Vagina (tissue), 2 donors: ENCODE measurements at places on chromosomes 4 and X.

DNA sequence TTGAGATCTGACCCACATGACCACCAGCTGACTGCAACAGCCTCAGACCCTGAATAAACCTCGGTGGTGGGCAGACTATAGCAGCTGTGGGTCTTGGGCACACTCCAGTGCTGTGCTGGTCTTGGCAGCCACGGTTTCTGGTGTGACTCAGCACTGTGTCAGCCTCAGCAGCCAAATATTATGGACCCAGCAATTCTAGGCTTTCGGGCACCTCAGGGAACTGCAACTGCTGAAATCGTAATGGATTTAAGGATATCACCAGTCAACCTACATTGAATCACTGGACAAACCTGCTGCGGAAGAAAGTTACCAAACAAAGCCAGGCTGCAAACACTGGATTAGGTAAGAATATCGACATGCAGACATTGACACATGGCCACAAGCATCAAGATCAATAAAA, 10.5 kb upstream of the UBE2NL start:
- no peak for DNase-seq

GRCh38 chr4:81447566-81448229, 24.0 kb downstream of the RASGEF1B start:
- DNase-seq, result no peak

GRCh38 chr4:101184668-101185067, 162.7 kb downstream of the PPP3CA start:
- no peak for DNase-seq

GRCh38 chrX:141857479-141857878, 19.4 kb downstream of the MAGEC3 start:
- DNase-seq, result no peak

DNA sequence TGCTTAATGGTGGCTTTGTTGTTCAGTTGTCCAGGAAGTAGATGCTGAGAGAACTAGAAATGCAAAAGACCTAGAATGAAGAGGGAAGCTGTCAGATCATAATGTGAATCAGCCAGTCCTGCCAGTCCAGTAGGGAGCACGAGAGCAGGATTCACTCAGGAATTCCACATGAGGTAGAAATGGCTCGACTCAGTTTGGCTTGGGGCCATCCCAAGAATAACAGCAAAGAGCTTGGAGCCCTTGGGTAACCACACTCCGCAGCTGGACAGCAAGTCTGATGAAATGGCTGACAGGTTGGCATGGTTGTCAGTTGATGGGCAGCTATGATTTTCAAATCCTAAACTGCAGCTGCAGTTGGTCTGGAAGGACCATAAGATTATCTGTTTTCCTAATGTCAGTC, 44.5 kb upstream of the WDR1 start:
- no peak for DNase-seq

GRCh38 chr4:1109333-1109732, 4.0 kb downstream of the RNF212 start:
- DNase-seq, result no peak

DNA sequence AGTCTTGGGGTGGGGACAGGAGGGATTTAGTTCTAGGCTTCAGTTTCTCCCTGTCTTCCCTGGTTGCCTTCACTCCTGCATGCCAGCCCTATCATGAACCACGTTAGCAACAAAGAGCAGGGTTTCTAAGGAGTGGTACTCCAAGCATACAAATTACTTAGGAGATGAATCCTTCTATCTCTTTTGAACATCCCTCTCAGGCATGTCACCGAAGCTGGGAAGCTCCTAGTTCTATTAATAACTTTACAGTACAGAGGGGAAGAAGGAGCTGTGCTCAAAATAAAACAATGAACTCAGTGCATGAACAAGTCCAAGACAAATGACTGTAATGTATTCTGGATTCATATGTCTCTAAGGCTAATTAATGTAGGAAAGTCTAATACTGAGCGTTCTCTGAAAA, 450.6 kb upstream of the RASGEF1B start:
- DNase-seq, result no peak

GRCh38 chr4:94544811-94545210, 93.1 kb downstream of the PDLIM5 start:
- DNase-seq, result no peak

GRCh38 chr4:1375051-1375721, 28.2 kb downstream of the UVSSA start:
- no peak for DNase-seq

GRCh38 chr4:185730387-185730786, 81.6 kb downstream of the SORBS2 start:
- DNase-seq, result no peak

DNA sequence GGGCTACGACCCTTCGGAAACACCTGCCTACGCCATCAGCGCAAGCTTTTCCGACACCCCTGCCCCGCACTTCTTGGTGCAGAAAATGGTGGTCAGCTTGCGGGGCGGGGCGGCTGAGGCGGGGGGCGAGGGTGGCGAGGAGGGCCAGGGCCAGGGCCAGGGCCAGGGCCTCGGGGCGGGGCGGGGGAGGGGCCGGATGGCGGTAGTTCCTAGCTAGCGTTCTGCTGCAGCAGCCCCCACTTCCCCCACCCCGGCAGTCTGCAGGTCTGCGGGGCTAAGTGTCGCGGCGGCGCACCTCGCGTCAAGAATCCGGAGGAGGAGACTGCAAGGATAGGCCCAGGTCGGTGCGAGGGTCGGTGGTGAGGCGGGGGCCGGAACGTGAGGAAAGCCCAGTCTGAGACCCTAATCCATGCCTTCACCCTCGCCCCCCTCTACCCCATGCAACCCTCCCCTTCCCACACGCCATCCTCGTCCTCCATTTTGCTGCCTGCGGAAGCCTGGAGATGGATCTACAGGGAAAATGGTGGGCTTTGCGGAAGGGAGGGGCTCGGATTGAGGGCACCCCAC, 600 bp downstream of the BEX4 start:
- no peak for DNase-seq

DNA sequence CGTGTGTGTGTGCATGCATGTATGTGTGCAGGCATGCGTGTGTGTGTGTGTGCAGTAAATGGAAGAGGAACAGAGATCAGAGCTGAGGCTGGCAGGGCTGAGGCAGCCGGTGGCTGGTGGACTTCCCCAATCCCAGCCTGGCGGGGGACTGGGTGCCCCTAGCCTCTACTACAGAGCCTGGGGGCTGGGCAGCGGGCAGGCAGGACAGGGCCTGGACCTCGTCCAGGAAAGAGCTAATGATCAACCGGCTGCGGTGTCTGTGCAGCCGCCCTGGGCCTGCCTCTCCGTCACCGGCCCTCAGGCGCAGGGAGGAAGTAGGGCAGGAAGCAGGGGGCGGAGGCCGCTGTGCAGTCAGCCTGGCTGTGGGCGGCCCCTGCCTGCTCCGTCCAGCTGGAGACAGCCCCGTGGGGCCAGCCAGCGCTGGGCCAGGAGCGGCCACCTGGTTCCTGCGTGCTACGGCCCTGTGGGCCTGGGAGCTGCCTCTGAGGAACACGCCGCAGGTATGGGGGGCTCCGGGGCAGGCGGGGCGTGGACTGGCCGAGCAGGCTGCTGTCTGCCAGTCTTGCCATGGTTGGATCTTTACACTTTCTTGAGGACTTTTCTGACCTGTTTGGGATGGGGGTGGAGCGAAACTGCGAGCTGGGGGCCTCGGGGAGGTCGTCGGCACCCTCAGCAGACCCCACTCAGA, at the start of gene SH3TC1:
Gene SH3TC1 (plus strand): TSS at position 385 of the 688 bp plus-strand sequence. CDS start 5,905 bp downstream, outside the sequence.
- DNase-seq, result no peak

- no peak for DNase-seq
Observed at GRCh38 chr4:148776941-148777340, 334.7 kb upstream of the NR3C2 start.

- no peak for DNase-seq
Observed at GRCh38 chr4:144564358-144564757, 81.6 kb upstream of the HHIP start.

GRCh38 chr4:77336411-77337142, 179.6 kb downstream of the CCNG2 start:
- DNase-seq, result no peak

DNA sequence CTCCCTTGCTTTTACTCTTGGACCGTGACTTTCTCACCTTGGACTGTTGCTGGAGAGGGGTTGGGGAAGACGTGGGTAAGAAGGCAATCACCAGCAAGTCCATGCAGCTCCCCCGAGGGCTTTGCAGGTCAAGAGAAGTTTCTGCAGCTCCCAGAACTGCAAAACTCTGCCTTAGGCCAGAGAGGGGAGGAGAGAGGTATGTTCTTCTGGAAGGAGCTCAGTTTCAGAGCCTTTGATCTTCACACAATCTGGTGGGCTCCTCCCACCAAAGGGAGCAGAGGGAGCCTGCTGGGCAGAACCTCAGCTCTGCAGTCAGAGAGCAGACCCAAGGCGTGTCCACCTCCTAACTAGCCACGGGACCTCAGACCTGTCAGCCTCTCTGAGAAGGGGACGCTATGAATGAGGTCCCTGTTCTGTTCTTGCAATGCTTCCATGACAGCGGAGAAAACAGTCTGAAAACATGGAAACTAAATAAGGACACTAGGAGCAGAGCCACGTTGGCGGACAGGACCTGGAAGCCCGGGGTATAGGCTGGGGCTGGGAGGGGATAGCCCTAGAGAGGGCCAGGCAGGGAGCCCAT, 92.8 kb downstream of the EVC2 start:
- DNase-seq, result no peak

DNA sequence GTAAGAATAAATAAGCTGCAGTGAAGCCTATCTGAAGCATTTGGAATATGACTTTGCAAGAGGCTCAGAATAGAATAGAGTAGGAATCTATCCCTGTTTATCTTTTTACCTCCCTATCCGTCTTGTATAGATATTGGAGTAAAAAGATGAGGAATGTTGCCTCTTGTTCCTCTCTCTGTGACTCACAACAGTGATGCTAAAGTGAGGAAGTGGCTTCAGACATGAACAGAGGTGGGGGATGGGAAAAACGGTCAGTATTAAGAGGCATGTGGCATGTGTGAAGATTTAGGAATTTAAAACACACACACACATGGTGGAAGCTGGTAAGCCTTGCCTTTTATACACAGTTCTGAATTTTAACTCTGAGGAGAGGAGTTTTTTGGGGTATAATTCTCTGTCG, 3.8 kb upstream of the DCAF4L1 start:
- DNase-seq, result no peak

DNA sequence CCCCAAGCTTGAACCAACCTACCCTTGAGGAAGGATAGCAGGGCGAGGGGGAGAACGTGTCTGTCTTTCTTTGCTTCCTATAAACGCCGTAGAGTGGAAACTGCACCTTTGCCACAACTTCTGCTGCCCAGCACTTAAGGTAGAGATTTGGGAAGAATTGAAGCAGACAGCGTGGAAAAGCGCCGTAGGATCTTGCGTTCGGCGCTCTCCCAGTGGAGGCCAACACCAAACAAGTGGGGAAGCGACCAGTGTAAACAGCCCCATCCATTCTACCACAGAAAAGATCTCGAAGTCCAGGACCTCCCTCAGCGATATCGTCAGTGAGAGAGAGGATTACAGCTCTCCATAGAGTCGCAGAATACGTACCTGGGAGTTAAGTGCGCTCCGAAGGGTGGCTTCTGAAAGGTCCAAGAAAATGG, 3.9 kb upstream of the NKX6-1 start:
- DNase-seq, result no peak

DNA sequence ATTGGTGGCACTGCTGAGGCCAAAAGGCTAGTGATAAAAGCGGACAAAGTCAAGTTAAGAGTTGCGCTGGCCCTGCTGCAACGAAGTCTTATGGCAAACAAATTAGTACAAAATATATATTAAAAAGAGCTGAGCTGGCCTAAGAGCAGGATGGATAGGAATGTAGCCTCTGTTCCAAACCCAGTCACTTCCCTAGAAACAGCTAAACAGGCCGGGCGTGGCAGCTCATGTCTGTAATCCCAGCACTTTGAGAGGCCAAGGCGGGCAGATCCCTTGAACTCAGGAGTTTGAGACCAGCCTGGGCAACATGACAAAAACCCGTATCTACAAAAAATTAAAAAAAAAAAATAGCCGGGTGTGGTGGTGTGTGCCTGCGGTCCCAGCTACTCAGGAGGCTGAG, 32.4 kb upstream of the UGDH start:
- no peak for DNase-seq

DNA sequence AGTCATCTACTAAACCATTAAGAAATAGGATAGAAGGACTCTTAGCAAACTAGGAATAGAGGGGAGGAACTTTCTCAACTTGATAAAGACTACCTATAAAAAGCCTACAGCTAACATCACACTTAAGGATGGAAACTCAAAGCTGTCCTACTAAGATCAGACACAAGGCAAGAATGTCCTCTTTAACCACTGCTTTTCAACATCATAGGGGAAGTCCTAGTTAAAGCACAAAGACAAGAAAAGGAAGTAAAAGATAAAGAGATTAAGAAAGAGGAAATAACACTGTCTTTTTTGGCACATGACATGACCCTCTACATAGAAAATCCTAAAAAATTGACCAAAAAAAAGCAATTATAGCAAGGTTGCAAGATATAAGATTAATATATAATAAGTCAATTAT, 136.6 kb downstream of the FBXW7 start:
- DNase-seq, result no peak

- no peak for DNase-seq
Observed at GRCh38 chr4:156685308-156685707, 286.3 kb downstream of the PDGFC start.

- no peak for DNase-seq
Observed at GRCh38 chr4:120692964-120693363, 229.6 kb downstream of the PRDM5 start.

GRCh38 chrX:80022363-80023031, 7.9 kb downstream of the TBX22 start:
- DNase-seq, result no peak

- DNase-seq, result no peak
Observed at GRCh38 chr4:73170518-73171198, 87.9 kb downstream of the ANKRD17 start.

GRCh38 chr4:48333587-48333986, 7.7 kb upstream of the SLAIN2 start:
- no peak for DNase-seq

- no peak for DNase-seq
Observed at GRCh38 chrX:19793471-19793870, 93.9 kb downstream of the SH3KBP1 start.
